Effector CD4-positive, alpha-beta T cell (primary cell): ENCODE measurements at places on chromosomes 7 and 10.

DNA sequence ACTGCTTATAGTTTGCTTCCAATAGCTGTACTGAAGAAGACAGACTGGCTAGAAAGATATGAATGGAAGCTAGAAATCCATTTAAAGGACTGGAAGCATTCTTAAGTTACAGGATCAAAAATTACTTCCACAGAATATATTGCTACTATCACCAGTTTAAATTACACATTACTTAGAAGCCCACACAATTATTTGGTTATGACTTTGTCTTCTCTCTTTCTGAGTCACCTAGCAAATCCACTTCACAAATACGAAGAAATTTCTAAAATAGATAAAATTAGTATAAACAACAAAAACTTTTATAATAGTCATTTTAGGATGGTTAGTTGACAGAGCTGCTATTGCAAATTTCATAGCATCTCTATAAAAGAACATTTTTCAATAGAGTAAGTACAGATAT lies 108.1 kb downstream of the SNX13 start:
- DNase-seq, result no peak

DNA sequence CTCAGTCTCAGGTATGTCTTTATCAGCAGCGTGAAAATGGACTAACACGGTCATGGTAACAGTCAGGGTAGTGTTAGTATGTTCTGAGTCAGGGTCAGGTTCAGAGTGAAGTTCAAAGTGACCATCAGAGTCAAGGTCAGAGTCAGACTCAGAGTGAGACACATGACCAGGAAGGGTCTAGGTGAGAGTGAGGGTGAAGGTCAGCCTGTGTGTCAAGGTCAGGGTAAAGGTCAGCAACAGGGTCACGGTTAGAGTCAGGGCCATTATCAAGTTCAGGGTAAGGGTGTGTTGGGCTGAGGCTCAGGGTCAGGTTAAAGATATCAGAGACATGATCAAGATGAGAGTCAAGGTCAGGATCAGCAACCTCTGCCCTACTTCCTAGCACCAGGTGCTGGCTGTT lies 4.0 kb downstream of the MRPS24 start:
- DNase-seq, result no peak

GRCh38 chr7:7504910-7505704 lies 30.6 kb downstream of the COL28A1 start:
- DNase-seq, result no peak

DNA sequence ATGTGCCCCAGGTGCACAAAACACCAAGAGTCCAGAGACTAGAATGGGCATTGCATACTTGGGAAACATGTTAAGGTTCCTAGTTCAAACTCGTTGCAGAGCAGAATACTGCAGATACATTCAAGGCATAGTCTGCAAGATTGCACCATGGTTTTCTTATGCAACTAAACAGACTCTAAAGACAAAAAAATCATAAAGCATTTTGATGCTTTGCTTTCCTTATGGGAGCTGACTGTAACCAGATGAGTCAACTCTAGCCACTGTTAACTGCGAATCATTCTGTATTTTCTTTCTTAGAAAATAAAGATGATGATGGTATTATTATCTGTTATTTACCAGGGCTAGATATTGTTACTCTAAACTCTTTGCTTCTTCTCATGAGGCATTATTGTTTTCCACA lies 19.7 kb downstream of the TRUB1 start:
- no peak for DNase-seq

GRCh38 chr10:112983444-112984056 lies 33.5 kb downstream of the TCF7L2 start:
- DNase-seq, result no peak

- DNase-seq, result no peak
These were observed 53.3 kb upstream of the TMEM236 start for GRCh38 chr10:17698696-17699095.

GRCh38 chr10:57260175-57260574 lies 899.1 kb upstream of the ZWINT start:
- no peak for DNase-seq

GRCh38 chr10:125294109-125294508 lies 133.7 kb upstream of the CTBP2 start:
- DNase-seq, result no peak
